ENCODE measurements at places on chromosomes 13 and 19.

- DNase-seq = peak; percentile 24
These were observed 209.1 kb upstream of the STARD13 start for GRCh38 chr13:33494596-33495204.

- DNase-seq = peak; percentile 90
These were observed 38.2 kb downstream of the NFIC start for GRCh38 chr19:3404324-3405260.

DNA sequence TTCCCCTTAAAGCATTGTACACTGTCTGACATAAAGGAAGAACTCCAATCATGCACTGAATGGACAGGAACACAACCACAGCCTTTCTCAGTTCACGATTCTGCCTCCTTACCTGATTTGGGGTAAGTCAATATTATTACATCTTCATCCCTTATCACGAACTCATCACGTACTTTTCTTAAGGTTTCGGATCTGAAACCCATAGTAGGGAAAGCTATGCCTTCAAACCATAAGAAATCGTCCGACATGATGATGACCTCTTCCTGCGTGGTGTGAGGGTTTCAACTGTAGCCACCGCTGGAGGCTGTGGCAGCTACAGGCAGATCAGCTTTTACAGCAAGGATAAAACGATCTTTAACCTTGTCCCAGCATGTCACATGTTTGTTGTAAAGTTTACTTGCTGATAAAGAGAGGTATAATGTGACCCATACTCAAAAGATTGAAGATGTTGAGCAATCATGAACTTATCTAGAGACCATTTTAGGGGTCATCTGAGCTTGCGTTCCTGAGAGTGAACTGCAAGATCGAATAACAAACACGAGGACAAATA is at the start of gene SULT2A1:
SULT2A1 (minus strand) TSS at position 306 of the 550 bp plus-strand sequence; CDS start at position 248, 58 bp downstream.
- DNase-seq = no peak

- DNase-seq = peak; percentile 83
These were observed 8.7 kb upstream of the ATP12A start for GRCh38 chr13:24671386-24672113.

GRCh38 chr19:56245121-56245740 is 27.3 kb upstream of the EDDM13 start:
- peak; percentile 54 for DNase-seq

GRCh38 chr13:111954661-111955411 is 112.1 kb upstream of the SOX1 start:
- no peak for DNase-seq

DNA sequence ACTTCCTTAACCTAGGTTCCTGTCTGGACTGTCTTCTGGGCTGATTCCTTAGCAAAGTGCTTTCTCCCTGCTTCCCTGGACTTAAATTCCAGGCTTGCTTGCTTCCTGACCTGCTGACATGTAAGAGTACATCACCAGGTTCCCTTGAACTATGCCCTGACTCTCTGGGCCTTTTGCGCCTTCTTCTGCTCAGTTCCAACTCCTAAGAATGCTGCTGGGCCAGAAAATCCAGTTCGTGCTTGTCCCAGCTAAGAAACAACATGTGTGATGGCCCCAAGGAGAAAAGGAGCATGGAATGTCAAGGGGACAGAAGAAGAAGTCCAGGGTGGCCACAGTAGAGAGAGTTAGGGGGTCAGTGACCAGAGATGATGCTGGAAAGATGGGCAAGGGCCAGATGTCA is 42.6 kb upstream of the MBNL2 start:
- DNase-seq = no peak

DNA sequence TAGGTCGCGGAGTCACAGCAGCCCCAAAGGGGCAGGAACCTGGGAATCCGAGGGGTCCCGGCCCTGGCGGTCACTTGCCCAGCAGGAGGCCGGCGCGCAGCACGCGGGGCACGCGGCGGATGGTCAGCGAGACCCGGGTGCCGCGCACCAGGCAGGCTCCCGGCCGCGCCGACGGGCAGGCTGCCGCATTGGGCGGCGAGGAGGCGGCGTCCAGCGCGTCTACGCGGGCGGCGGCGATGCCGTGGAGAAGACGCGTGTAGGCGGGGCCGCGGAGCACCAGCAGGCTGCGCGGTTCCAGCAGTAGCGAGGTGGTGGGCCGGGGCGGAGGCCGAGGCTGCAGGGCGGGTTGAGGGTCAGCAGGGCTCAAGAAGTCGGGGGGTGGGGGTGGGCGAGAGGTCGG is 607 bp upstream of the SYNE4 start:
- DNase-seq = peak; percentile 94

DNA sequence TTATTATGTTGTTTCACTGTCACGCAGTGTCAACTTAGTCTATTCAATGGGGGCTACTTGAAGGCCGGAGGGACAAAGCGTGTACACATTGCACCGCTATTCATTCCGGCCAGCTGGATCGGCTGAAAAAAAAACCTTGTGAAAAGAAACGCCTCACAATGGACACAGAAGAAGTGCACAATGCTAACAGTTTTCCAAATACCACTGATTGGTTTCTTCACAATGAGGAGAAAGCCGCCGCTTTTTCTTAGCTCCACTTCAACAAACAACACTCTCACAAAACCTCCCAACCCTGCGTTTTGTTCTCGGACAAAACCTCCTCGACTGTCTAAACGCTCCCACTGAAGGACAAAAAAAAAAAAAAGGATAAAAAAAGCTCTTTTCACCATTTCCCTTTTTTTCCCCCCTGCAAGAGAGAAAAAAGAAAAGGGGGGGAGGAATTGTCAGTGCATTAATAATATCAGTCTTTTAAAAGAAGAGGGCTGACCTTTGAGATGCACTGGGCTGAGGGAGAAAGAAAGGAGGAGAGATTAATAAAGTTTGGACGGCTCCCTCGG is 5.4 kb downstream of the SOX21 start:
- DNase-seq = no peak

GRCh38 chr13:78078168-78078567 is 159.5 kb upstream of the EDNRB start:
- DNase-seq = no peak

DNA sequence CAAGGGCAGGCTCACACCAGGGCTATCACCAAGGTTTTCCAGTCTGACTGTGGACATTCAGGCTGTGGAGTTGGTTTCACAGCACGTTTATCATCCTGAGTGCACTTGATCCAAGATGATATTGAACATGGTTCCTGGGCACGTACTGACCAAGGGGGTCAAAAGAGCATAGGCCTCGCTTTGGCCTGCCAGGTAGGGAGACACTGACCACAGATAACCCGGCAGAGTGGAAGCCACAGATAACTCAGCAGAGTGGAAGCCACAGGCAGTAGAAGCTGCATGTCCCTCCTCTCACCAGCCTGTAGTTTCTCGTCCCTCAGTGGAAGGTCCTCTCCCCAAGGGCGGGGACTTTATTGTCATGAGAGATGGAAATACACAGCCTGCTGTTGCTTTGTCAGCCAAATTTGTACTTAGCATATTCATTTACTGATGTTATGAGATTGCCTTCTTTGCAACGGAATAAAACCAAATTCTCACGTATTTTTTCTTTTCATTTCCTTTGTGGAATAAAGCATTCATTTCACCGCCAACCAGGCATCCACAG is 8.8 kb upstream of the KRTDAP start:
- no peak for DNase-seq

DNA sequence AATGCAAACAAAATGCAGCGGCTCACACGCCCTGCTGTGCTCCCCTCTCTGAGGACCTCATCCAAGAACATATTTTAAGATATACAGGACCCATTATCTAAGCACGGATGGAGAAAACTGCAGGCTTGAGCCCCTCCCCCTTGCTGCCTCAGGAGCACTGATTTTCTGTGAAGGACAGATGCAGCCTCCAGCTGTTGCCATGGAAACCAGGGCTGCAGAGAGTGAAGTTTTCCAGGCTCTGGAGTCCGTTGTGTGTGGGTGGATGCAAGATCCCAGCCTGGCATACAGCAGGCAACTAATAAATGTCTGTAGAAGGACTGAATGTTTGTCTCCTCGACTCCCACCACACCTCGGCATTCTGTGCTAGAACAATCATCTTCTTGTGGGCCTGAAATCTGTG is 105.6 kb upstream of the PEG3 start:
- DNase-seq = no peak

Measured in AG20443 (cell line).